ENCODE measurements at places on chromosomes 12 and 14.

GRCh38 chr12:30025317-30025716 lies 241.6 kb upstream of the TMTC1 start:
- DNase-seq: no peak

DNA sequence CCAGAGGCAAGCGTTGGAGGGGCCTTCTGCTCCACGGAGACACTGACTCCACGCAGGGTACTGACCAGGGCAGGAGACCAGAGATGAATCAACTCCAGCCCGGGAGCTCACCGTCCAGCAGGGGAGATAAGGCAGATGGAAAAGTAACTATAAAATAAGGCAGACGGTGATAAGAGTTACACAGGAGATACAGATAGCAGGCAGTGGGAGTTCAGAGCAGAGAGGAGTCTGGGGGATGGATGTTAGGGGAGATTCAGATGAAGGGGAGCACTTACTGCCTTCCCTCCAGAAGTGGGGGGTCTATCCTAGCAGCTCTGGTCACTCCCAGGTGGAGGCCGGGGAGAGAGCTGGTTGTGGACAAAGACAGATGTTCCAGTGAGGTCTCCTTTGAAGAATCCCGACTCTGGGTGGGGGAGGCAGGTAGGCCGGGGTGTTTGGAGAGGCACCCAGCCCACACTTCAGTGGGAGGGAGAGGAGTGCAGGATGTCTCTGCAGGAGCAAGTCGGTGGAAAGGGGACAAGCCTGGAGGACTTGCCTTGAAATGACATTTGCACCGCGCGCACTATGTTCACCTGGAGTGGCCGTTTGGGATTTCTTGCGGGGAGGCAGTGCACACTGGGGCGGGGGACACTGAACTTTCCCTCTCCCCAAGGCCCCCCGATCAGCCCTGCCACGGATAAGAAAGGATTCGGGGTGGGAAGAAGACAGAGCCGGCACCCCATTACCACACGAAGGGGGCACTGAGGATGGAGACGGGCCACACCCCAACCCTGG lies 1.2 kb downstream of the PITPNM2 start:
- no peak for DNase-seq

DNA sequence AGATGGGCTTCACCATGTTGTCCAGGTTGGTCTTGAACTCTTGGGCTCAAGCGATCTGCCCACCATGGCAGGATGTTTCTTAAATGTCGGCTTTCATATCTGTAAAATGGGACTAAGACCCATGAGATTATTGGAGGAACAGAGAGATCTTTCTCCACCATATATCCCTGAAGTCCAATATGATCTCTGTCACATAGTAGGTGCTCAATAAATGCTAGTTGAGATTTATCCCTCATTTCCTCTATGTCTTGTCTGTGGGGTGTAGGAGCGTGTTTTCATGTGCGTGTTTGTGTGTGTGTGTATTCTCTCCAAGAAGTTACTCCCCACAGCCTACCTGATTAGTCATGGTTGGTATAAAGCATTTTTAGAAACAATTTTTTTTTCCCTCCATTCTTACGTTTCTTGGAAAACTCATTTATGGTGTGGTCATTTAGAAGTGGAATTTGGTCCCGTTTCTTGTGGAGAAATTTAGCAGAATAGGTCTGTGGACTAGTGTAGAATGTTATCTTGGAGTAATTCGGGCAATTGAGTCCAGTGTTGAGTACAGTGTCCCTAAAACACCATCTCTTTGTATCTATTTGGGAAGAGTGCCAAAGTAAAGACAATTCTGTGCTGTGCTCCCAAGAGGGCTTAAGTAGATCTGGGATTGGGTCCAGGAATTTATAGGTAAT lies 4.3 kb downstream of the STRAP start:
- peak; percentile 91 for DNase-seq

- DNase-seq: no peak
Observed at GRCh38 chr12:111503116-111503515, 96.0 kb downstream of the ATXN2 start.

- no peak for DNase-seq
Observed at GRCh38 chr14:93960108-93960475, 16.3 kb downstream of the ASB2 start.

- no peak for DNase-seq
Observed at GRCh38 chr14:28467611-28468010, 299.0 kb upstream of the FOXG1 start.

DNA sequence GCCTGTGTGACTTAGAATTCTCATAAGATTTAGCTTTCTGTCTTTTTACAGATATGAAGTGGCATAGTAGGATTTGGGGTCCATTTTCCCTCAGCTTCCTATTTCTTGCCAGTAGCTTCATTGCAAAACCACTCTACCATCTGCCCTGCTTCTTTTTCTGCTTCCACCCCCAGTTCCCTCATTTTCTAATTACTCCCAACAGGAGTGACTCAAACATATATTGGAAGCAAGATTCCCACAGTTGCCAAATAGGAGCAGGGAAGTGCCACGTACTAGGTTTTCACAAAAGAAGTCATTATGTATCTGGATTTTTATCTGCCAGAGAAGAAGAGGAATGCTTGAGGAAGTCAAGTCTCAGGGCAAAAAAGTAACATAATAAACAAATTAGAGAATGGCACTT lies 64.1 kb downstream of the ANO4 start:
- no peak for DNase-seq

DNA sequence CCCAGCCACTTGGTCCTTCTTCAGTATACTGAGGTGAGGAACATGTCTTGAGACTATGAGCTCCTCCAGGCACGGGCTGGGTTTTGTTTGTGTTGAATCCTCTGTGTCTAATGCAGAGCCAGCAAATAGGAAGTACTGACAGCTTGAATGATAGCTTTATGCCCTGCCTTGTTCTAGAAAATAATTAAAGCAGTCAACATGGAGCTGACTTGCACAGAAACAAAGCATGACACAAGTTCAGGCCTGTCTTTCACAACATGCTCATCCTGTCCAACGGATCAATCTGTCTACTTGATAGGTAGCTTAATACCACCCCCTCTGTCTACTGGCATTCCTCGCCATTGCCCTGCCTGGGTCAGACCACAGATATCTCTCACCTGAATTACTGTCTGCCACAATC lies 140.9 kb downstream of the ESRRB start:
- no peak for DNase-seq

DNA sequence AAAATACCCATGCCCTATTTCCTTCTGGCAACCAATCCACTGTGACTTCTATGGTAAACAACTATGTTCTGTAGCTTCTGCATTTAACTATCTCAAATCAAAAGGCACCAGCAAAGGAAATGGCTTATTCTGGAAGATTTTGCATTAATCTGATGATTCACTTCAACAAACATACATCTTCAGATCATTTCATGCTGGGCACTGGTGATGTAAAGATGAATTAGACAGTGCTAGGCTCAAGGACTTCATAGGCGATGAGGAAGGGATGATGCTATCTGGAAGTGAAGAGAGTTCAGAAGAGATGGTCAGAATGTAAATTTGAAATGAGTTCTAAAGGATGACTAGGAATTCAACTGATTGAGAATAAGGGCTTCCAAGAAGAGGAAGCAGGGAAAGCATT lies 363.3 kb downstream of the PAWR start:
- DNase-seq: no peak

- DNase-seq: no peak
Observed at GRCh38 chr14:75231320-75231719, 47.3 kb upstream of the FOS start.

- no peak for DNase-seq
Observed at GRCh38 chr14:33362934-33363333, 424.3 kb downstream of the NPAS3 start.

- no peak for DNase-seq
Observed at GRCh38 chr12:1761857-1762256, 58.5 kb upstream of the LRTM2 start.

DNA sequence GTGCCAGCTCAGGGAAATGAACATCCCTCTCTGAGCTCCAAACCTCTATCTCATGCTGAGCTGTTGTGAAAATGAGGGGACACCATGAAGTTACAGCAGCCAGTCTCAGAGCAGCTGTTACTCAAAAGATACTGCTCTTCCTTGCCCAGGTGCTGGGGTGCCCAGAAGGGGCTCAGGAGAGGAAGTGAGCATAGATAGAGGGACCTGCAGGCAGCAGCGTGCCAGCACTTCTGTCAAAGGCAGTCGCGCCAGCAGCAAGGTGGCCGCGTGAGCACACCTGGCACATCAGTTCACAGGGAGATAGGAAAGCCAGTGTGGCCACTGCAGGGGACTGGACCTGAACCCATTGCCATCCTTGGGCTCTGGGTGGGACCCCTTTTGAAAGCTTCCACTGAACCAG lies 27.8 kb downstream of the C14orf132 start:
- DNase-seq: no peak

GRCh38 chr14:76829650-76830421 lies 3.6 kb downstream of the LRRC74A start:
- peak; percentile 7 for DNase-seq

DNA sequence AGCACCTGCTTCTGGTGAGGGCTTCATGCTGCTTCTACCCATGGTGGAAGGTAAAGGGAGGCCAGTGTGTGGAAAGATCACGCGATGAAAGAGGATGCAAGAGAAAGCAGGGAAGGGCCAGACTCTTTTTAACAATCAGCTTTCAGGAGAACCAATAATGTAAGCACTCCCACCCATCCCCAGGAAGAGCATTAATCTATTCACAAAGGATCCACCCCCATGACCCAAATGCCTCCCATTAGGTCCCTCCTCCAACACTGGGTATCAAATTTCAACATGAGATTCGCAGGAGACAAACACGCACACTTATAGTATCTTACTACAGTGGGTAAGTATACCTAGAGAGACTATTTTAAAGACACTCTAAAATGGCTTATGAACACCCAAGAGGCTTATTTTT lies 80.5 kb upstream of the TMCC3 start:
- DNase-seq: no peak

GRCh38 chr12:116366456-116366776 lies 88.9 kb upstream of the MED13L start:
- peak; percentile 46 for DNase-seq

DNA sequence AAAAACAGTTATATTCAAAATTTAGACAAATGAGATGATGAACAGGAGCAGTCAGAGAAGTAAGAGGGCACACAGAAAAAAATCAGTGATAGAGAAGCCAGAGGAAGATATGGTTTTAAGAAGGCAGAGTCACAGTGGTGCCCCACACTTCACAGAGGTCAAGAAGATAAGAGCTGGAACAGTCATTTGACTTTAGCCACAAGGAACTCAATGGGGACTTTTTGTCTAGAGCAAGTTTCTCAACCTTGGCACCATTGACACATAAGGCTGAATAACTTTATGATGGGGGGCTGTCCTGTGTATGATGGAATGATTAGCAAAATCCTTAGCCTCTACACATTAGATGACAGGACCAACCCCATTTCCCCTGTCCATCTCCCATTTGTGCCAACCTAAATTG lies 172.8 kb upstream of the PLEKHG7 start:
- no peak for DNase-seq

DNA sequence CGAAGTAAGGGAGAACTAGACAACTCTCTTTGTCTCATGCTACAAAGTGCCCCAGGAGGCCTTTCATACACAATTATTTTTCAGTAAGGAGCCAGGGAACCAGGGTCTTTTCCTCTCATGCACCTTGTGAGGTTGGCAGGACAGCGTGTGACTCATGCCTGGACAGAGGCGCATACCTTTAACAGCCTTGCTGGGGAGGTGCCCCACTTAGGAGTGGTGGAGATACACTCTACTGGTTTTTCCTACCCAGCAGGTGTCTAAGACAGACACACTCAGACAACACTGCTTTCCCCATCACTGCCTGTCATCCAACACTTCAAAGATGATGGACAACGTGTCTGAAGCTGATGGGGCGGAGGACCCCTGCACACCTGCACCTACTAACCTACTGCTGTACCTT lies 49.1 kb downstream of the B4GALNT3 start:
- no peak for DNase-seq

- DNase-seq: peak; percentile 83
Observed at GRCh38 chr12:122072031-122072970, 6.3 kb upstream of the MLXIP start.

DNA sequence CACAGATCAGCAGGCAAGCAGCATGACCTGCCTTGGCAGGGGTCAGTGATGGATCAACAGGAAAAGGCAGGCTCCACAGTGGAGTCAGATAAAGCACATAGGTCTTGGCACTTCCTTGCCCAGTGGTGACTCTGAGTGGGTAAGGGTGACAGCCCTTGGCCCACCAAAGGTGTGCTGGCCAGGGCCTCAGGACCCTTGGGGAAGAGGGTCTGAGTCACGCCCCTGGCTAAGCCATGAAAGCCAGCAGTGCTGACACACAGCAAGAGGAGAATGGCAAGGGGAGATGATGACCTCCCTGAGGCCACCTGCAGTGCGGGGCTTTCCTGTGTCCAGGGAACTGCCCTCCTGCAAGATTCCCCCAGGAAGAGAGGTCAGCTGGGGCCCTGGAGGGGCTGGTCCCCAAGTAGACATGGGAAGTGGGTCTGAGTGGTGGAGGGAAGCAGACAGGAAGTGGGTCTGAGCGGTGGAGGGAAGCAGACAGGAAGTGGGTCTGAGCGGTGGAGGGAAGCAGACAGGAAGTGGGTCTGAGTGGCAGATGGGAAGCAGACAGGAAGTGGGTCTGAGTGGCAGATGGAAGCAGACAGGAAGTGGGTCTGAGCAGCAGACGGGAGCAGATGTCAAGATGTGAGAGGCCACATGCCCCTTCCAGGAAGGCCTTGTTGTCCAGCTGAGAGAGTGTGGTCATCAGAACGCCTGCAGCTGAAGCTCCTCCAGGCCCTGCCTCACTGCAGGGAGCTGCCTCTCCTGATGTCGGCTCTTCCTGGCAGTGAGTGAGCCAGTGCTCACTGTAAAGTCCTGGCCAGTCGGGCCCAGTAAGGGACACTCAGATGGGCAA lies 34.8 kb downstream of the DIO3 start:
- DNase-seq: no peak

DNA sequence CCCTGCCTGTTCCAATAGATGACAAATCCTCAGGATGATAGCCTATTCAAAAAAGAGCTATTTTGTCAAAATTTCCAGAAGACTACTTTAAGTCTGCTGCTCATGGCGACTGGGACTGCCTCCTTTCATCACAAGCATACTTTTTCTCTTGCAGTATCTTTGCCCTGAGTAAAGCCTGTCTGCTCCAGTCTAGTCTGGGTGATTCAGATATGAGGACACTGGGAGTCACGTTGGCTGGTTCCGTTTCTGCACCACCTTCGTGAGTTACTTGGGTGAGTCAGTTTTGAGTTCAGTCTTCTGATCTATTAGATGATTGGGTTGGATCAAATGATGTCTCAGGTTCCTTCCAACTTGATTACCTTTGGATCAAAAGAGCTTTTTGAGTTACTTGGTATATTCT lies 301.3 kb upstream of the STXBP6 start:
- no peak for DNase-seq

- DNase-seq: no peak
Observed at GRCh38 chr12:115349711-115350110, 665.7 kb upstream of the TBX3 start.

- DNase-seq: peak; percentile 60
Observed at GRCh38 chr14:77980475-77981321, 180.8 kb downstream of the ADCK1 start.

- no peak for DNase-seq
Observed at GRCh38 chr12:15757553-15758255, 31.5 kb downstream of the EPS8 start.

All from NCI-H1092 treated with DMSO at 0.1 percent for 48 hours (cell line).